ENCODE measurements at places on chromosomes 3 and 15. TPM values are rescaled to one million over a fixed set of nuclear protein-coding genes. Genes with fewer than 3 reads are reported as not detected.

Gene GPR149
- not detected for total RNA-seq

Gene ZDHHC23
- 6.8 TPM for total RNA-seq

Gene CCR9
- total RNA-seq: 0.94 TPM

Gene CX3CR1
- total RNA-seq: 5.7 TPM

Gene SPATA12
- not detected for total RNA-seq

Gene RBMS3
- total RNA-seq: 2.1 TPM

Gene TNNC1
- 0.31 TPM for total RNA-seq

Gene TRIM42
- total RNA-seq: not detected
